Kidney tubule cell (primary cell): ENCODE measurements at places on chromosomes 4 and X.

- no peak for DNase-seq
These were observed 10.7 kb upstream of the KIT start for GRCh38 chr4:54647070-54647469.

DNA sequence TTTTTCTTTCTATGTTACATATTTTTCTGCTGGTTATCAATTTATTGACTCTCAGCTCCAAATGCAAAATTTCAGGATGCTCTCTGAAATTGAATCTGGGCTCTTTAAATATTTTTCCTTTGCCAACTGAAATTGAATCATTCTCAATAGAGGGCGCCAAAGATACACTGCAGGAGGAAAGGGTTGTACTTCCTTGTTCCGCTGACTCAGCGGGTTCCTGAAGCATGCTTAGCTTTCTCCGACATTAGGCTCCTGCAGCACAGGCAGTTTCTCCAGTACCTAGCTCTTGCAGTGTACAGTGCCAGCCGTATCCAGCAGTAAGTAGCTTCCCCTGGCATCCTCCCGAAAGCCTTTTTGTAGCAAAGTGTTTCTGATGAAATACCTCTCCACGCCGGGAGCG lies 28.8 kb upstream of the CFAP47 start:
- DNase-seq: peak; percentile 79

GRCh38 chrX:67612231-67612630 lies 68.4 kb downstream of the AR start:
- peak; percentile 46 for DNase-seq

DNA sequence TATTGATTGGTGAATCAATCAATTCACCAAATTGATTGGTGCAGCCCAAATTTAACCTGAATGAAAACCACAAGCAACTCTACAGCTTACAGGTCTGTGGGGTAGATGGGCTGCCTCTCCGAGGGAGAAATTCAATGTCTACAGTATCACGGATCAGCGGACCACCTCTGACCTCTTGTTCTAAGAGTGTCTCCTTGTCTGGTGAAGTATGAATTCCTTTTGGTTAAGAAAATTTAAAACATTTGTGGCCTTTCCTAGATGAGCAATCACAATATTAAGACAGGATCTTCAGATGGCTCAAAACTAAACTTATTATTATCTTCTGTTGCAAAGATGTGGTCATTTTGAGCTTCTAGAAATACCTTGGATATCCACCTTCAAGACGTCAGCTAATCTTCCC lies 153.3 kb downstream of the IL15 start:
- no peak for DNase-seq

DNA sequence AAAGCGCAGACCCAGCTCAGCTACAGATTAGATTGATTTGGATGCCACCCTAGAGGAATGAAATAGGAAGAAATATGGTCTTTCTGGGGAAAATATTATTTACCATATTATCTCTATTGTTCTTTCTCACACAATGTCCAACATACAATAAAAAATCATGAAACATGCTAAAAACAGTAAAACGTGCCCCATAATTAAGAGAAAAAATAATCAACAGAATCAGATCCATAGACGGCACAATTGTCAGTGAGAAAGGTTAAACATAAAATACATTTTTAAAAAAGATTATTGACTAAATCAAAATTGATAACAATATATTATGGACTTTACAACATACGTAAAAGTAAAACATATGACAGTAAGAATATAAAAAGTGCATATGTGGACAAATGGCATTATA lies 90.9 kb downstream of the ENPP6 start:
- no peak for DNase-seq

DNA sequence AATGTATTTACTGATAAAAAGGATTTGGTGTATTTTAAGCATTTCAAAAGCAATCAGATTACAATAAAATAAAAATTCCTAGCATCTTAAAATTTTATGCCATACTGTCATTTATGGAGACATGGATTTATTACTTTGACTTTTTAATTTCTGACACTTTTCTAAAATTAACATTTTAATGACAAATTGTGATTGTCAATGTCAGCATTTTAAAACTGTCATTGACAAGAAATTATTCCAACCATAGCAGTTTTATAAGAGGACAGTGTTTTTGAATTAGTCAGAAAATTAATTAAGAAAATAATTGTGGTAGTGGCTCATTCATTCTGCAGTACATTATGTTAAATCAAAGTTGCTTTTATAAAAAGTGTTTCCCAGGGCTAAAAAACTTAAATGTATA lies 1954.4 kb downstream of the ARAP2 start:
- no peak for DNase-seq

- no peak for DNase-seq
These were observed 7.3 kb downstream of the INPP4B start for GRCh38 chr4:142838778-142839177.

DNA sequence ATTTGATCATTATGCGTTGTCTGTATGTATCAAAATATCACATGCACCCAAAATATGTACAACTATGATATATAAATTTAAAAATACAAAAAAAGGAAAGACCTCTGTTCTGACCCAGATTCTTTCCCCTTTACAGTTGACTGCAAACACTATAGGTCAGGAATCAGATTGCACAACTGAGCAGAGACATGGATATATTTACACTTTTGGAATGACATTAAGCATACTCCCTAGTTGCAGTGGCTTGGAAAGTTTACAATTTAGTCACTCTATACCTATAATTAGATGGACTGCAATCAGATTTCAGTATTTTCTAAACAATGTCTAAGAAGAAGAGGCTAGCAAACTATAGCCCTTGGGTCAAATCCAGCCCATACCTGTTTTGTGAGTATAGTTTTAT lies 98.5 kb upstream of the INPP4B start:
- no peak for DNase-seq

GRCh38 chr4:175776217-175776616 lies 35.8 kb downstream of the GPM6A start:
- DNase-seq: no peak

- no peak for DNase-seq
These were observed 129.5 kb downstream of the TSPAN5 start for GRCh38 chr4:98528882-98529281.

GRCh38 chr4:167956676-167957075 lies 135.7 kb upstream of the ANXA10 start:
- DNase-seq: no peak
